ENCODE measurements at places on chromosomes 16 and 17.

GRCh38 chr16:84611041-84611440 is 6.8 kb downstream of the COTL1 start:
- DNase-seq = no peak

- DNase-seq = no peak
Measured at GRCh38 chr16:80541306-80541694, 507 bp downstream of the DYNLRB2 start.

DNA sequence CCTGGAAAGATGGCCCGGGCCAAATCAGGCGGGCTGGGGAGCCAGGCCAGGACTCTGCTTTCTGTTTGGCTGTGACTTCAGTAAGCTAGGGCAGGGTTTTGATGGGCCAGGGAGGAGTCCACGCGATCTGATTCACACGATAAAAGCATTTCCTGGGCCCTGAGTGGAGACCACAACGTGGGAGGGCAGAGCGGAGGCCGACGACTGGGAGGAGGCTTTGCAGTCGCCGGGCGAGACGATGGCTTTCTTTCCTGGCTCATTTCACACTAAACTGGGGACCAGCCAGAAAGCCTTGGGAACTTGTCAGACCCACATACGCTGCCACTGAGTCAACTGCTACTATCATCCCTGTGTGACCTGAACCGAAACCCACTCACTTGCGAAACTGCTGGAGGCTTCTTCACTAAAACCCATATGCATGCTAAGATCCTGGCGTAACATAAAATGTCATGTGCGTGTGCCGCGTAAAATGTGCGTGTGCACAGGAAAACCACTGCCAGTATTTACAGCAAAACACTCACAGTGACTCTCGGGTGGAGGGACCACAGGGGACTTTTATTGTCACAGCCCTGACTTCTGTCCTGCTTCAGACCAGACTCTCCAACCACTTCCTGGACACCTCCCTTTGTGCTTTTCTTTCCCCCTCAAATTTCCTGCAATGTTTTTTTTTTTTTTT is 14.2 kb upstream of the RHBDF2 start:
- no peak for DNase-seq

DNA sequence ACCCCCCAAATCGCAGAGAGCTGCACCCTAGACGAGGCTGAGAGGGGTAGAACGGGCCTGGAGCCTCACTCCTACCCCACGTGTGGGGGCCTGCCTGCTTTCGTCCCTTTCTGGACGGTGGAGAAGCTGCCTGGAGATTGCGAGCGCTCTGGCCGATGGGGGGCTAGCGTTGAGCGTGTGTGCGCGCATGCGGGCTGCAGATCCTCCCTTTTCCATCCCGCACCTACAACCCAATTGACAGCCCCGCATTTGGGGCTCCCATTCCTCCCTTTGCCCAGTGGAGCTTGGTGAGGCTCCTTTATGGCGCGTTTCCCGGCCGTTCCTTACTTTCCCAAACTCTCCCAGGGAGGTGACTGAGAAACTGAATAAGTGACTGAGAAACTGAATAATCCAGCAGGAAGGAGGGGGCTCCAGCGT is 907 bp upstream of the ESRP2 start:
- peak; percentile 21 for DNase-seq

- no peak for DNase-seq
Measured at GRCh38 chr17:12463102-12463501, 202.6 kb upstream of the MYOCD start.

- peak; percentile 75 for DNase-seq
Measured at GRCh38 chr16:8660841-8661301, 13.5 kb upstream of the ABAT start.

GRCh38 chr17:80511222-80512180 is 33.1 kb upstream of the RPTOR start:
- DNase-seq = no peak

DNA sequence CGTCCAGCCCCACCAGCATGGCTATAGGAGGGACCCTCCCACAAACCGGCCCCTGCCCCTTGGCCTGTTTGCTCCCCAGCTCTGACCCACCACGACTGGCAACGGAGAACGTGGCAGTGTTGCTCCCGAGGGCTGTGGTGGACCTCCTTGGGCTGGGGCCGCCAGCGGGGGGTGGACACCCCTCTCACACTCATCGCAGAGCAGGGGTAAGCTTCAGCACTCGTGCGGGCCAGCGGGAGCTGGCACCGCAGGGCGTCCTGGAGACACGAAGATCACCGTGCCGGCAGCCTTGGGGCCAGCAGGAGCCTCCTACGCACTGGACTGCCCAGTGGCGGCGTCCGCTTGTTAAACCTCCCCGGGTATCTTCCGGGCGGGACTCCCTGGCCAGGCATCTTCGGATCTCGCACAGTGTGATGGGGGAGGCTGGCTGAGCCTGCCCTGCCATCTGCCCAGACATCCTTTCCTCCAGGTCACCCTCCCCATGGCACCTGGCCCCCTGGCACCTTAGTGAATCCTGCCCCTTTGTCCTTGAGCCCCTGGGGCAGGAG is 53.5 kb downstream of the ABR start:
- DNase-seq = no peak

GRCh38 chr17:49524473-49525359 is 29.6 kb downstream of the NGFR start:
- DNase-seq = no peak

DNA sequence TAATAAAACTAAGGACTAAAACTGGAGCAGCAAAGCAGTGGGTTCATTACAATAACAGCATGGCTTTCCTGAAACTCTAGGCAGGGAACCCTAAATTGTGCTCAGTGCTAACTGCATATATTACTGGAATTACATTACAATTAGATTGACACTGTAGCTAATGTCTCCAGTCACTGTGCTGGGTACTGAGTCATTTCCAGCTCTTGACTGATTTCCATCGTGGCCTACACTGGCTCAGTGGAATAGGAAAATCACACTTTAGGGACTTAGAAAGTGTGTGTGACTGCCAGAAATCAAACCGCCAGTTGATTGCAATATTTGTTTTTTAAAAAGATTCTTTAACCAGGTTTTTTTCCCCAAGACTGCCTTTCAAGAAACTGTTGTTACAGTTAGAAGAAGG is 1447.4 kb upstream of the GOT2 start:
- DNase-seq = no peak

DNA sequence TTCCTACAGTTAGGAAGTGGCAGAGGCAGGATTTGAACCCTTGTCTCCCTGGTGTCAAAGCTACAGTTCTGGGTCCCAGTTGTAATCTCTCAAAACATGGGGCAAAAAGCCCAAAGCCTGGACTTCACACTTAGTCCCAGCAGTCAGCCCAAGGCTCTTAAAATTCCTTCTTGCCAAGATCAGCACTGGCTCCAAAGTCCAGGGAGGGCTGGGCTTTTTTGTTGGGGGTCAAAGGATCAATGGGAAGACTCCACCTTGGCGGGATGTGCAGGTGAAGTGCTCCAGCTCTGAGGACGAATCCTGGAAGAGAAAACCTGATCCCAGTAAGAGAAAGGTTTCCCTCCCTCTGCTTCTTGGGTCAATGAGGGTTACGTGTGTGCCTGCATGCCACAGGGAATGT is 195.5 kb downstream of the HAPSTR1 start:
- no peak for DNase-seq

DNA sequence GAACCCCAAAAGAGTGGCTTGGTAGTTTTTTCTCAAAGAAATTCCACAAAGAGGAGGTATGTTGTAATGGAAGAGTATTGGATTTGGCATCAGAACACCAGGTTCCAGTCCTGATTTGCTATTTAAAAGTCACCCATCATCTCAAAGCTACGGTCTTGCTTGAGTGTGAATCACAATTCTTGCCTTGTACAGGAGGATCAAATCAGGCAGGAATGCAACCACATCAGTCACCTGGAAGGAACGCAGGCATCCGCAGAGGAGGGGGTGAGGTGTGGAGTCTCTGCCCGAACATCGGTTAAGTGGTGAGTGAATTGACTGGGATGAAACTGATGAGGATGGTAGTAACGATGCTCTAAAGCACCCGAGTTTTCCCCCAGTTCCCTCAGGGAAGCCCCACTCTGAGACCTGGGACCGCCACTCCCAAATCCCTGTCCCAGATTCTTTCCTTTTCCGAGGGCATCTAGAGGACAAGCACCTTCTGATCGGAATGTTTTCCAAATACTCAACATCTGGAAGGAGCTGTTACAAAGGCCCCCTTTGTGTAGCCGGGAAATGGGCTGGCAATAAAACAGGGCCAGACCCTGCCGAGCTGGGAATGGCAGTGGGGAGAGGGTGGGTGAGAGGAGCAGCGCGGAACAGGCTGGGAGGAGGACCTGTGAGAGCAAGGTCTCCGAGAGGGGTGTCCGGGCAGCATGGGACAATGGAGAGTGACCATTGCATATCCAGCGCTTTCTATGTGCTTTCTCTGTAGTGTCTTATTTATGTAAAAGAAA is 469.6 kb downstream of the SLC39A11 start:
- no peak for DNase-seq

DNA sequence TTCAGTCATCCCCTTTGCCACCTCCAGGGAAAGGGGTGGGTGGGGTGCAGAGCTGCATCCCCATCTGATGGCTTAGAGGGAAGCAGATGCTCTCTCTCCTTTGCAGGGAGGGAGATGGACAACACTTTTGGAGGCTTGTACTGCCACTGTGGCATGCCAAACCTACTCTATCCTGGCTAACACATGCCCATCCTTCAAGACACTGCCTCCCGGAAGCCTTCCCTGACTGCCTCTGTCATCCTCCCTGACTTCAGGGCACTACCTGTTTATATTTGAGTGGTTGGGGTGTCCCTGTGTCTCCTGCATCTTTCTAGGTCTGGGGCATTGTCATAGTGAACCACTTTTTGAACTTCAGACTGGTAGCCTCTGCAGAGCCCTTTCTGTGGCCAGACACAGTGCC is 202.3 kb downstream of the ZNF423 start:
- no peak for DNase-seq

GRCh38 chr16:85395207-85395912 is 217.8 kb upstream of the GSE1 start:
- DNase-seq = peak; percentile 90

- DNase-seq = no peak
Measured at GRCh38 chr17:39622380-39623006, 4.3 kb upstream of the PPP1R1B start.

GRCh38 chr16:69859105-69859989 is 91.8 kb upstream of the CLEC18A start:
- DNase-seq = no peak

DNA sequence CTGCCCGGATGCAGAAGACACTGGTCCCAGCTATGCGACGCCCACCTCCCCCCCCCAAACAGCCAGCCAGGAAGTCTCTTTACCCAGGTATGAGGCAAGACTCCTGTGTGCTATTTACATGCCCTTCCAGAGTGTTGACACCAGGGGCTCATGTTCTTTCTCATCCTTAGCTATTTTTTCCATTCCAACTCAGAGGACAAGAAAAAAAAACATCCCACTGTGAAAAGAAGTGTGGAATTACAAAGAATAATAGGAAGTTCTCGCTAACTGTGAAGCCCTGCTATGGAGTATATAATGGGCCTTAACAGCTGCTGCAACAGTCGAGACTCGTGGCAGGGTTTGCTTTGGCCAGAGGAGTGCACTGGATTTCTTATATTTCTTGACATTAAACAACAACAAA is 584.9 kb downstream of the CDH13 start:
- no peak for DNase-seq

- no peak for DNase-seq
Measured at GRCh38 chr17:79080349-79080748, 5.7 kb downstream of the ENGASE start.

Measured in NCI-H345 (cell line).